ENCODE measurements at places on chromosomes 11 and 22. TPM values are rescaled to one million over a fixed set of nuclear protein-coding genes. Genes with fewer than 3 reads are reported as not detected.

MS4A14 gene
- not detected for total RNA-seq

DNA sequence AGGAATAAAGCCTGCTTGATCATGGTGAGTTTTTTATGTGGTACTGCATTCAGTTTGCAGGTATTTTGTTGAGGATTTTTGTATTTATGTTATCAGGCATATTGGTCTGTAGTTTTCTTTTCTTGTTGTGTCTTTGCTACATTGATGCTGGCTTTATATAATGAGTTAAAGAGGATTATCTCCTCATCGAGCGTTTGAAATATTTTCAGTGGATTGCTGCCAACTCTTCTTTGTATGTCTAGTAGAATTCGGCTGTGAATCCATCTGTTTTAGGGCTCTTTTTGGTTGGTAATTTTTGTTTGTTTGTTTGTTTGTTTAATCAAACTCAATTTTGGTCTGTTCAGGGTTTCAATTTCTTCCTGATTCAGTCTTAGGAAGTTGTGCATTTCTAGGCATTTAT lies 758.4 kb downstream of the KCNA4 start:
- DNase-seq: no peak

CHST1 gene
- total RNA-seq: 0.02 TPM

DNA sequence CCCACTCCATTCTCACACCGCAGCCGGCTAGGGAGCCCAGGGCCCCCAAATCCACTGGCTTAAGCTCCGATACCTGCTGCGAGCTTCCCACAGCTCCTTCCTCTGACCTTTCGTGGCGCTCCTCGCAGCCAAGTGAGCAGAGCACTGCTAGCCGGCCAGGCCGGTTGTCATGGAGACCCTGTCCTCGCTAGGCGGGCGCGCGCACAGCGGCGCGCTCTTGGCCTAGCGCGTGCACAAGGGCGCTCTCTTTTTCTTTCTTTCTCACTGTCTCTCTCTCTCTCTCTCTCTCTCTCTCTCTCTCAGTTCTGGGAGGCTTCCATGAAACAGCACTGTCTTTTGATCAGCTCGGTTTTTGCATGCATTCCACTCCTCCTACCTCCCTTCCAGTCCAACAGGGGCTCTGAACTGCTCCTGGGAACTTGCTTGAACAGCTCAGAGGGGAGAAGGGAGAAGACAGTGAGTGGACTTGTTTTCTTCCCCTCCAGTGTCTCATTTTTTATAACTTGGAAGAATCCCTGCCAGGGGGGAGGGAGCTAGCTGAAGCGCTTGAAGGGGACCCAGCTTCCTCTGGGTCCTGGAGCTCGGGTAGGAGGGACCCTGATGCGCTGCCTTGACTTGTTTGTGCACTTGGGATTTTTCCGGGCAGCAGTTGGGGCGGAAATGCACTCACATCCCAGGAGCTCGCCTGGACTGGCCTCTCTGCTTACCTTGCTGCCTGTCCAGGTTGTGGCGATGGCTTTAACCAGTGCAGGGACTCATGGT lies 100.3 kb upstream of the AKIP1 start:
- peak; percentile 88 for DNase-seq

SOX10 gene
- total RNA-seq: not detected

NCR3LG1 gene
- 0.52 TPM for total RNA-seq

- no peak for DNase-seq
These were observed 122.2 kb downstream of the ARL14EP start for GRCh38 chr11:30445056-30445455.

GRCh38 chr11:119258983-119259382 lies 52.8 kb downstream of the CBL start:
- no peak for DNase-seq

SOX6 gene
- total RNA-seq: 0.02 TPM

INPP5J gene
- total RNA-seq: 0.49 TPM

FAM180B gene
- total RNA-seq: not detected

DNA sequence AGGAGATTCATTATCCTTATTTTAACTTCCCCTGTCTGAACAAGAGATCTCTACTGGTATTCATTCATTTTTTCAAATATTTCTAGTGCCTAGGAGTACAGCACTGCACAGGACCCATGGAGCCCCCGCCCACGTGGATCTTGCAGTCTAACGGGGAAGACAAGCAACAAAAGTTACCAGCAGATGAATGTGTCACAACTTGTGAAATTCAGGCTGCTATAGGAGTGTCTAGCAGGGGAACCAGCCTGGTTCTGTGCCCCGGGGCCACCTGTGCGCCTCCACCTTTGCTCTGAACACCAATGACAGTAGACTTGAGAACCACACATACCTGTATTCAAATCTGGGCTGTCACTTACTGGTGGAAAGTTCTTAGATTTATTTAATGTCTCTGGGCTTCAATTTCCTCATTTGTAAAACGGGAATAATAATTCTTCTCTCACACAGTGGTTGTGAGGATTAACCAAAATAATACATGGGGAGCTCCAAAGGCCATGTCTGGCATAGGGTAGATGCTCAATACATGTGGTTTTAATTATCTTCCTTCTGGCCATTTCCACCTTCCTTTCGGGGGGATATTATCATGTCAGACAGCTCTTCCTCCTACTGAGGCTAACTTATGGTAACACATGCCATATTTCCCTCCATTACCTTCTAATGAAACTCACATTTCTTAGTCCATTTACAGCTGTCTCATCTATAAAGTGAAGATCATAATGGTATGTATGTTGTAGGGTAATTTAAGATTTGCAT lies 17.8 kb downstream of the POU2AF1 start:
- no peak for DNase-seq

GLYAT gene
- total RNA-seq: not detected

BEST1 gene
- 0.96 TPM for total RNA-seq

LRRC32 gene
- total RNA-seq: not detected

- DNase-seq: no peak
These were observed 31.1 kb upstream of the SYT9 start for GRCh38 chr11:7220636-7221035.

DNA sequence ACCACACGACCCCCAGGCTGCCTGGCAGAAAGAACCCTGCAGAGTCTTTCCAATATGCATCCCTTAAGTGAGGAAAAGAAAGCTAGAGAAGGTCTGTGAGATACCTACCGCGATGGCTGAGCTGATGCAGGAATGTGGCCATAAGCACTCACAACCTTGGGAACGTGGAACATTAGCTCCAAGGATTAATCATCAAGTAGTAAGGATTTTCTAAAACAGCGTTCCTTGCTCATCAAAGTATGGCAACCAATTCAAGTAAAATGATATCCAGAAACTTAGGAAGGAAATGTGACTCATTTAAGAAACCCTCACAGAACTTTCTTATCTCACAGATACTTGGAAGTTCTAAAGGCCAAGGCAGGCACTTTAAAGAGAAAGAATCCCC lies 12.8 kb downstream of the PACSIN2 start:
- DNase-seq: peak; percentile 81

- DNase-seq: no peak
These were observed 103.2 kb upstream of the GRK3 start for GRCh38 chr22:25461301-25461700.

GRCh38 chr22:21682385-21683175 lies 16.8 kb downstream of the PPIL2 start:
- no peak for DNase-seq

DNA sequence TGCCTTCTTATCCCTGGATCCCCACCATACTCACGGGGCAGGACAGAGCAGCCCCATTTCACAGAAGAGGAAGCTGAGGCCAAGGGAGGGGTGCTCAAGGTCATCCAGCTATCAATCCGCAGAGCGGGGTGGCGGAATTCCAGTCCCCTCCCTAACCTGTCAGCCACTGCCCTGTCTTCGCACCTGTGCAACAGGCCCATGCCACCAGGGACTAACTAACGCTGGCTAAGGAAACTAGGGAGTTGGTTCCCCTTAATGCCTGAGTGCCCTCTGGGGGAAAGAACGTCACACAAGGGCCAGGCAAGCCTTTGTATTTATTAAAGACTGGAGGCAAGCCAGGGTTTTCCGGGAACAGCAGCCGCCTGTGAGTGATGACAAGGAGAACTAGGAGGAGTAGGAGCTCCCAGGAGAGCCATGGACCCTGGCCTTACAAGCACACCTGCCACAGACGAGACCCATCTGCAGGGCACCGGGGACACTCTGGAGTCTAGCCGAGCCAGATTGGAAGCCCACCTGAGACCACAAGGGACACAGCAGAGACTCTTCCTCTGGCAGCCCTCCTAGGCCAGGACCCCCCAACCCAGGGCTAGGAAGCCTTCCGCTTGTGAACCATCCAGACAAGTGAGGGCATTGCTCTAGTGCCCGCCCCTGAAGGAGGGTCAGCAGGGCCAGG lies 64.4 kb downstream of the MYH9 start:
- peak; percentile 28 for DNase-seq

DNA sequence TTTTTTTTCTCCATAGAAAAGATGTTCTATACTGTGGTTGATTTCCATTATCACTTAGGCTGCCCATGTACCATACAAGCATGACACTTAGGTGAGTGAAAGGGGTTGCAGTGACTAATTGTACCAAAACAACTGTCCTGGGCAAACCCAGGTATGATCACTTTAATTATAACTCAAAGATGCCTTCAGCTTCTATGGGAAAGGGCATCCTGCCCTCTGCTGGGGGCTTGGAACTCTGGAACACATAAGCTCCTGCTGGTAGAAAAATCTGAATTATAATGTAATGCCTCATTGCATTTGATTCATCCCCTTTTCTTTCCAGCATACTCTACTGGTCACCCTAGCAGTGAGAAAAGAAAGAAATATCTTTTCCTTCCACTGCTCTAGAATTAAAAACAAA lies 206.3 kb downstream of the DDX10 start:
- DNase-seq: peak; percentile 80

TMA7B gene
- not detected for total RNA-seq

GRCh38 chr11:125483592-125483991 lies 12.5 kb downstream of the FEZ1 start:
- DNase-seq: no peak

P4HA3 gene
- 4.2 TPM for total RNA-seq

DNA sequence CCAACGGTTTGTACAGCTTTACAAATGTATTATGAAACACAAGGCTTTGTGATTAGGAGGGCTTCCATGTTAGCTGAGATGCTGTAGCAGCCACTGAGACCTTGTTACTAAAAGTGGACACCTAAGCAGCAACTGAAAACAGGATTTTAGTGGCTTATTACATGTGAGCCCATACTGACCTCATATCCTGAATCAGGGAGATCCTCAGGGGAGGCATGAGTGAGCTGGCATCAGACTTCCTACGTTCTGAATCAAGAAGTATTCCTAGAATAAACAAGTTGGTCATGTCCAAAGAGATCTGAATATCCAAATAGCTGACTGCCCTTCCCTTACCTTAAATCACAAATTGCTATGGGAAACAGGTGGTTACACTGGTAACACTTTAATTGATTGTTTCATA lies 59.1 kb upstream of the SCUBE2 start:
- DNase-seq: peak; percentile 90

DNA sequence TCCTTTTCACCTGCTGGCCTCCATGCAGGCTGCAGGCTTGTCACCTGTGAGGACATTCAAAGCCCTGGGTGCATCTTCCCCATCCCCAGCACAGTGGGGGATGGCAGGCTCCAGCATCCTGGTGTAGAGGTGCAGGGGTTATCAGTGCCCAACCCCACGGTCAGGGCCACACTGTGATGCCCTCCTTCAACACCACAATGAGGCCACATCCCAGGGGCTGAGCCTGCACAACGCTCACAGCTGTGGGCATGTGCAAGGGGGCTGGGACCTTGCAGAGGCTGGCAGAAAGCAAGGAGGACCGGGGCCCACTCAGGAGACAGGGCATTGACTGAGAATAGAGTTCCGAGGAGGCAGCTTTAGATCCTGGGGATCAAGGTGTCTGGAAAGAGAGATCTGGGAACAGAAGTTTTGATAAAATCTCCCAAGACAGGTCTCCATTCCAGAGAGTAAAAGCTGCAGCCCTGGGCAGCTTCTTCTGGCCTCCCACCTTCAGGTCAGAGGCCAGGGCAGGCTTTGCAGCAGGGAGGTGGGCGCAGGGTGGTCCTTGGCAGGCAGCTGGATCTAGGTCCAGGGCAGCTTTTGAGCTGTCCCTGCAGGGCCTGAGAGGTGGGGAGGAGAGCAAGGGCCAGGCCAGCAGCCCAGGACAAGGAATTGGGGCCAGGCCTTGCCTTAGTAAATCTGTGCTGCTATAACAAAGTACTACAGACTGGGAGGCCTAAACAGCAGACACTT lies 250.8 kb upstream of the B3GAT1 start:
- no peak for DNase-seq

GRCh38 chr11:103344886-103345285 lies 235.7 kb downstream of the DYNC2H1 start:
- DNase-seq: no peak

GRCh38 chr11:120775986-120776951 lies 247.6 kb upstream of the TBCEL start:
- DNase-seq: no peak

Measured in M059J (cell line).